ENCODE measurements at places on chromosomes 3 and 15. TPM values are rescaled to one million over a fixed set of nuclear protein-coding genes. Genes with fewer than 3 reads are reported as not detected.

CILP gene
- total RNA-seq: 0.49 TPM

GCNT3 gene
- total RNA-seq: not detected

ROBO2 gene
- not detected for total RNA-seq

GALNT15 gene
- total RNA-seq: 0.46 TPM

STAB1 gene
- 14.4 TPM for total RNA-seq

CPN2 gene
- total RNA-seq: not detected

DNA sequence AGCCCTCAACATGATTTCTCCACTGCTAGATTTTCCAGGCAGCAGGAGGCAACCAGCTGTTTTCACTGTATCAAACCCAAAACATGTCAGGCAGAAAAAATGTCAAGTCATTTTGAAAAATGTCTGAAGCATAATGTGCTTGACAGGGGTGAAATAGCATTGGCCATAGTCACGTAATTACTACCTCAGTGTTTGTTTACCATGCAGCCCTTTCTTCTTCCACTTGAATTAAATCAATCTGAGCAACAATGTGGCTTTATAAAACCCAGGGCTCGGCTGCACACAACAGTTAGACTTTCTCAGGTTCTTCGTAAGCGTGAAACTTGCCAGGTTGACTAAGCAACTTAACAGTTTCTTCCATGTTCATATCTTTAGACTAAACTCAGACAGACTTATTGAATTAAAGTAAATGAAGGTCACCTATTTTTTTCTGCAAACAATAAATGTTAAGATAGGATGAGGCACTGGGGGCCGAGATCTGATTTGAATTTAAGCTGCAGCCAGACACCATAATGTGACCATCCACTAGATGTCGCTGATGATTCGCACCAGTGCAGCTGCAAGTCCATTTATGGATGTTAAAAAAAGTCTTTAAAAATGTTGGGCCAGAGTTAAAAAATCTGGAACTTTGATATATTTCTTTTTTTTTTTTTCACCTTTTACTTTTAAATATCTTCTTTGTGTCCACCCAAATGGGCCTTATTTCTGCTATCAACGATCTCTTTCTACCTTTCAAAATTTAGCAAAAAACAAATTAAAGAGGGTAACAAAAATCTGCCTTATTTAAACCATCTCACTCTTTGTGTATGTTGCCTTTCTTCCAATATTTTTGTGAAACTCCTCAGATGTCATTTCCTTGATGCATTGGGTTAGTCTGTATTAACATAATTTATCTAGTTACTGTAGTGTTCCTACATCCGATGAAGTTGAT, 305.9 kb downstream of the CACNA2D3 start:
- DNase-seq: no peak

GRCh38 chr3:59289831-59290230, 240.0 kb upstream of the CFAP20DC start:
- DNase-seq: no peak

DNA sequence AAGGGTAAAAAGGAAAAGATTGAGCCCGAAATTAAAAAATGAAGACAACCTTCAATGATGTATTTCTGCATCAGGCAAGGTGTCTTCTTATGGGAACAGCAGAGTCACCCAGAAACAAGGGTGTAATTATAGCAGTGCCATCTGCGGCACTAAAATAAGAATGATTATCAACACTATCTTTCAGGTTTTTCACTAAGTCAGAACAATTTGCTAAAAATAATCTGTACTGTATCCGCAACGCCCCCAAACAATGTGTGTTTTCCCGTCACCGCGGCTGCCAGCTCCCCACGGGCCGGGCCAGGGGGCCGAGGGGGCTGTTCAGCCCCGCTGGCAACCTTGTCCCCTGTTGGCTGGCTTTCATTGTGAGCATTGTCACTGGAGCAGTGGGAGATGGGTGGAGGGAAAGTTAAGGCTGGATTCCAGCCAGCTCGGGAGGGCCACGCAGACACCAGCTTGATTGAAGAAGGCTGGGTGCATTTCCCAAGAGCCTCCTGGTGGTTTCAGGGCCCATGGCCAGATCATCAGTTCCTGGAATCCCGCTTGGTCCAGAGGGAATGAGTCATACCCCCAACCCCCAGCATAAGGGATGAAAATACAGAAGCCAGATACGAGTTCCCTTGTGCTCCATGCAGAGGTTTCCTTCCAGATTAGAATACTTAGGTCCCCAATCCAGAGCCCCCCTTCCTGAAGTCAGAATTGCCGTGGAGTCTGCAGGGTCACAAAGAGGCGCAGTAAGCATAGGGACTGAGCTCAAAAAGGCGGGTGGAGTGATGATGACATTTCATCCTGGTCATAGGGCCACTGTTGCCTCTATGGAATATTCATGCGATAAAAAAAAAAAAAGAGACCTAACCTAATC, 90.2 kb upstream of the KLF13 start:
- DNase-seq: no peak

DNA sequence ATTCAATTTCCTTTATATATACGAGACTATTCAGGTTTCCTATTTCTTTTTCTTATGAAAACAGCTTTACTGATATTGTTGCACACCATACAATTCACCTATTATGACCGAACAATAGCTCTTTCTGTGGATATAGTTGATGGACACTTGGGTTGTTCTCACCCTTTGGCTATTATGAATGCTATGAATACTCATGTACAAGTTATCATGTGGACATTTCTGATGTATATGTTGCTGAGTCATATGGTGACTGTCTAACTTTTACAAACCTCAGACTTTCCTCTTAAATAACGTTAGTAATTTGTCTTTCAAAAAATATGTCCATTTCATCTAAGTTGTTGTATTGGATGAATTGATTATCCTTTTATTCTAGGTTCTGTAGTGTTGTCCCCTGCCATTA, 15.7 kb upstream of the USF3 start:
- no peak for DNase-seq

DNA sequence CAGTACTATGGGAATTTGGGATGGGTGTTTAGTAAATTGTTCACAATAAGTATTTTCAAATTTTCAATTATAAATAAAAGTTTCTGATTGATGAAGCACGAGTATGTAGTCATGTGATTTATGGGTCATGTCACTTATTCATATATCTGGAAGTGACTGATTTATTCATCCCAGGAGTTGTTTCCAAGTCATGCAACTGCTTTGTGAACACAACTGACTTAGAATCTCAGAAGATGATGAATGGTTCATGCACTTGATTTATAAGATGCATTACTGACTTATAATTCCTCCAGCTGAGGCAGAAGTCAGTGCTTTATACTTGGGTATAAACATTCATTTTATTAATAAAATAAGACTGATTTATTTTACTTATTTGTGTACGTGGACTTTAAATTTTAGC, 137.8 kb upstream of the CBLB start:
- DNase-seq: no peak

- DNase-seq: no peak
Measured at GRCh38 chr3:170338690-170339340, 18.7 kb upstream of the SKIL start.

DNA sequence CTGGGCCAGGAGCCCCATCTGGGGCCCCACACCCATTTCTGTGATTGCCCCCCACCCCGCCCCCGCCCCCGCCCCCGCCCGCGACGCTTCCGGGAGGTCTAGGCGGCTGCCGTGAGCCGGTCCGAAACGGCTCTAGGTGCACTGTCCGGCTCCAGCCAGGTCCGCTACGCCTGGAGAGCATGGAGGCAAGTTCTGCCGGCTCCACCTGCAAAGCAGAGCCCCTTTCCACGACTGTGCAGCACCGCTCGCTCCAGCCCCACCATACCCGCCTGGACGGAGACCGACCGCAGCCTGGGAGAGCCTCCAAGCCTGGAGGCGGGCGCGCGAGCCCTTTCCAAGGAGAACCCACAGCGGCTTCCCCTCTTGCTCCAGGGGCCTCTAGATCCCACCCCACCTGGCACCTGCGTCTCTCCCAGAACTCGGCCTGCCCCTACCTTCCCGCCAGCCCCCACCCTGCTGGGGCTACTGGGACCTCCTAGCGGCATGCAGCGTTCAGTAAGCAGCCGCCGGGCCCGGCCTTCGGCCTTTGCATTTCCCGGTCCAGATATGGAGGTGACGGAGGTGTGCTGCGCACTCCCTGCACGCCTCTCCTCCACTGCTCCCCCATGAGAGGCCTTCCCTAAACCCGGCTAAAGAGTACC, 66.2 kb downstream of the KLF13 start:
- DNase-seq: no peak

DNA sequence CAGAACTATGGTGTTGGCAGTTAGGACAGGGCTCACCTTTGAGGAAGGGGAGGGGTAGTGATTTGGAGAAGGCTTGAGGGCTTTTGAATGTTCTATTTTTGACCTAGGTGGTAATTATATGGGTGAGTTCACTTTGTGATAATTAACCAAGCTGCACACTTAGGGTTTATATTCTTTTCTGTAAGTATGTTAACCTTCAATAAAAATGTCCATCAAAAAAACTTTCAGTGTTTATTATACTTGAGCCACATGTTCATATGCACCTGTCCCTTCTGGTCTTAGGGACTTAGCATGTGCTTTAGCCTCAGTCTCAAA, 28.4 kb downstream of the PDE8A start:
- no peak for DNase-seq

DNA sequence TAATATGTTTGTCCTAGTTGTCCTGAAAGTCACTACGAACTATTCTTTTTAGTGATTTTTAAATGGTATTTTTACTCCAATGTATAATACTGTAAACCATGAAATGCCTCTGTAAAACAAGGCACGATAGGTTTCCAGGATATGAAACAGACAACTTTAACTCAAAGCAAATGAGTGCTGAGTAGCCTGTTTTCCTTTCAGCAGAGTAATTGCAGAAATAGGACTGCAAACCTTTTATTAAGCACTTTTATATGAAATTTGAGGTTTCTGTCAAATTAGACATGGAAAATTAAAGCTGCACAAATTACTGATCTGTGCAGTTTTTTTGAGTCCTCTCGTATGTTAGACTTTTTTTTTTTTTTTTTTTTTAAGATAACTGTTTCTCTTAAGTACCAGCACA, 16.2 kb downstream of the AKAP13 start:
- DNase-seq: no peak

DNA sequence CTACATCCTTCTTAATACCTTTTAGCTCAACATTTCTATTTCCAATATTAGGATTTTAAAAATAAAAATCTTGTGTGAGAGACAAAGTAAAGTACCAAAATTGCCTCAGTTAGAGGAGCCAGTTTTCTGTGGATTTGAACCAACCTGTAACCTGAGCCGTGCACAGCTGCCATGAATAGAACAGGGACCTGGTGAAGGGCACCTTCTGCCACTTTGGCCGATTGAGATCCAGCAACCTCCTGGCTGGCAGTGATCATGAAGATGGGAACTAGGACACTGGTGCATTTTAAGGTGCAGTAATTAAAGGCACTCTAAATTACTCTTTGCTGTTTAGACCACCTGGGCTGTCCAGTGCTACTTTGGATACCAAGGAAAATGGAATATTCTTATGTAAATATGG, 34.3 kb upstream of the TRAK1 start:
- DNase-seq: no peak
